ENCODE measurements at places on chromosomes 2 and 18. TPM values are rescaled to one million over a fixed set of nuclear protein-coding genes. Genes with fewer than 3 reads are reported as not detected.

Gene RAX
- total RNA-seq: not detected

Gene ELOA2
- not detected for total RNA-seq

Gene CHRND
- not detected for total RNA-seq

Gene ACMSD
- total RNA-seq: not detected

Gene POMC
- 0.78 TPM for total RNA-seq

Gene CCDC85A
- total RNA-seq: 38.8 TPM

Gene HAAO
- 0.62 TPM for total RNA-seq

Gene TANC1
- 8.9 TPM for total RNA-seq

Gene BOLL
- total RNA-seq: not detected

Gene GRB14
- total RNA-seq: 24.0 TPM

Gene TAF1B
- 48.0 TPM for total RNA-seq

Gene ST3GAL5
- 26.5 TPM for total RNA-seq

- DNase-seq: no peak
These were observed 157.9 kb upstream of the FOSL2 start for GRCh38 chr2:28234807-28235206.

GRCh38 chr2:10140841-10141610 is 18.5 kb downstream of the RRM2 start:
- no peak for DNase-seq

GRCh38 chr2:38032946-38033345 is 43.0 kb downstream of the CYP1B1 start:
- DNase-seq: no peak

GRCh38 chr18:40011201-40011600 is 1943.8 kb upstream of the PIK3C3 start:
- no peak for DNase-seq

GRCh38 chr2:127638361-127639110 is 7.4 kb upstream of the GPR17 start:
- DNase-seq: no peak

GRCh38 chr2:36468463-36469105 is 113.0 kb downstream of the CRIM1 start:
- no peak for DNase-seq

DNA sequence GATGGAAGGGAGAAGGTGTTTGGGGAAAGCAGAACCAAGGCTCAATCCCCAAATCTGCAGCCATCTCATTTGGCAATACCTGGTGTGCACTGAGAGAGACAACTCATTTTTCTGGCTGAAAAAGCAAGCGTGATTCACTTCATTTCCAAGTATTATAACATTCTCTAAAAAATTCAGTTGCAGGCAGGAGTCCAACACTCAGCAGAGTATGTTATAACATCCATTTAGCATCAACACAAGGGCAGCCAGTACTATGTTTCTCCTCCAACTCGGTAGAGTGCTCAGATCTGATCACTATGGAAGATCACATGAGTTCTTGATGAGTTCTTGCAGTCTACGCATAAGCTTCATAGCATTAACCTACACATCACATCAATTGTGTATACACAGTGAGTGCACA is 99.4 kb upstream of the PID1 start:
- DNase-seq: peak; percentile 17

- DNase-seq: no peak
These were observed 96.9 kb upstream of the NABP1 start for GRCh38 chr2:191581003-191581402.

- no peak for DNase-seq
These were observed 485.3 kb downstream of the CBLN2 start for GRCh38 chr18:72058851-72059250.

DNA sequence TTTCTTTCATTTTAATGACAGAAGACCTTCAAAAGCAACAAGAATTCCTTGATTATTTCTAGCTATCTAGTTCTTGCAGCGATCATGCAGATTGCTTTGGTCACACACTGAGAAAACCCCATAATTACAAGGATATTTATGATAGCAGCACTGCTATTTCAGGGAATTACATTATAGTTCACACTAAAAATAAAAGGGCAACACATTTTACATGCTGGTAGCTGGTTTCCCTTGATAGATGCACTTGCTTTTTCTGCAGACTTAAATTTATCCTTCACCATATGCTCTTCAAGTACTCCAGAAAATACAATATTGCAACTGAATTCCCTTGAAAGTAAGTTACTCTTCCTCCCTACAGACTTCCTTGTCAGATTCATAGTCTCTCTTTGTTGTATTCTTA is 751.1 kb downstream of the CCDC85A start:
- no peak for DNase-seq

DNA sequence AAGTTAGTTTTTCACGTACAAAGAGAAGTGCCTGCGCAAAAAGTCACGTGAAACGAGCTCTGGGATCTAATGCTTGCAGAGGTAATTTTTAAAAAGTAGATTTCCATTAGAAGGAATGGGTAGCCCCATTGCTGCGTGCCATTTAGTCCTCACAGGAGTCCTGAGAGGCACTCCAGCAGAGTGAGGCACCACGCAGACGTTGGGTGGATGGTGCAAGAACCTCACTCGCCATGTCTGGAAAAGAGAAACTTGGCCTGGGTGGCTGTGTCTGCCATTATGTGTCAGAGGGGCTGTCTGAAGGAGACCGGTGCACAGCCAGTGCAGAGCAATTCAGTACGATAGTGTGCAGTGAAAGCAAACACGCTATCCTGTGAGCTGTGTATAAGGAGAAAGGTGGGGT is 1.8 kb upstream of the HDAC4 start:
- DNase-seq: no peak

- no peak for DNase-seq
These were observed 83.6 kb downstream of the CDC42EP3 start for GRCh38 chr2:37587817-37588216.

DNA sequence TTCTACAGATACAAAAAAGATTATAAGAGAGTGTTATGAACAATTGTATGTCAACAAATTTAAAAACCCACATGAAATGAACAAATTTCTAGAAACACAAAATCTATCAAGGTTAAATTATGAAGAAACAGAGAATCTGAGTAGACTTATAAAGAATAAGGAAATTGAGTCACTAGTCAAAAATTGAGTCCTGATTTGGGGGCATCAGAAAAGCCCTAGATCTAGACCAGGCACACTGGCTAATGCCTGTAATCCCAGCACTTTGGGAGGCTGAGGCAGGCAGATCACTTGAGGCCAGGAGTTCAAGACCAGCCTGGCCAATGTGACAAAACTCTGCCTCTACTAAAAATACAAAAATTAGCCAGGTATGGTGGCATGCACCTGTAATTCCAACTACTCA is 15.3 kb upstream of the SPR start:
- DNase-seq: no peak

DNA sequence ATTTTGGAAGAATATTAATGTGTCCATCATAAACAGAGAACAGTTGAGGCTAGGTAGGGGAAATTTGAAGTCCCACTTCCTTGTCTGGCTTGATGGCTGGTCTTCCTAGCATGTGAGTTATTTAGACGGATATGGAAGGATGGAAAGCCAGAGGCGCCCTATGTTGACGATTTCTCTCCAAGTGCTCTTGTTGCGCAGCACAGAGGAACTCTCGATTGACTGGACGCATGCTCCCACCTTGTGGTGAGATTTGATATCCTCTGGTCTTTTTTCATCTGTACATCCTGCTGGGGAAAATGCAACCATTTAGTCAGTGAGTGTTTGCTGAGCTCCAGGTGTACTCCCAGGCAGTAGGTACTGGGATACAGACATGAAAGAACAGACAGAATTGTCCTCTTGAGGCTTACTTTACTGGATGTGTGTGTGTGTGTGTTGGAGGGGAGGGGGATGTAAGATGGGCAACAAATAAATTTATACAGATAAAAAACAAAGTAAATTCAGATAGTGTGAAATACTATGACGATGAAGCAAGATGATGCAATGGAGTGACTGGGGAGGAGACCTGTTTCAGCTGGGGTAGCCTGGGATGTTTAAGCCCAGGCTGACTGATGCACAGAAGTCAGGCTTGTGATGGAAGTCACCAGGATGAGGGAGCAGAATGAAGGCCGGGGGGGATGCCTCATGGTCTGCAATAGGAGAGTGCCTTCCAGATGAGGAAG is 137.2 kb downstream of the TRIM43 start:
- peak; percentile 55 for DNase-seq

DNA sequence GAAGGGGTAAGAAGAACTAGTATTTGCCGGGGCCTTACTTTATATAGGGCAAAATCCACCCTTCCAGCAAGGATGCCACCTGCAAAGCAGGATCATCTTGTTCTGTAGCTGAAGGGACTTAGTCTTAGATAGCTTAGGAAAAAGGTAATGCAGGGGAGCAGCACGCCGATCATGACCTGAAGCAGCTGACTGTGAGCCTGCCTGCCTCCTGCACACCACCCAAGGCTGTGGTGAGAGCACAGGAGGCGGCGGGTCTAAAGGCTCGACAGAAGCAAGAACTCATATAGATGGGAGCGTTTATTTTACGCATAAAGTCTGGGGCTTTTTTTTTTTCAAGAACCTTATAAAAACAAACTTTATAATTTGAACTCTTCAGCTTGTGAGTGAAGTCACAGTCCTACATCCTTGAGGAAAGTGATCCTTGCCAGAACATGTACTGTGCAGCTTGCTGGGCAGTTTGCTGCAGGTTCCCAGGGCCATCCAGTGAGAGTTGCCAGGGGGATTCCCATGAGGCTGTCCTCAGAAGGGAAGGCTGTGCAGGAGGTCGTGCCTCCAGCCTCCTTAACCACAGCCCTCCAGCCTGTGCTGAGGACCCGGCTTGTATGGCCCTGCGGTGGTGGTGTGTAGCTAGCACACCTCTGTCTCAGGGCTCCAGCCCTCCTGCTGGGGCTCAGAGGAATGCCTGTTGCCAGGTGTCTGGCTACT is 92.1 kb downstream of the RNF144A start:
- DNase-seq: no peak

- no peak for DNase-seq
These were observed 31.4 kb downstream of the FECH start for GRCh38 chr18:57555134-57555533.

DNA sequence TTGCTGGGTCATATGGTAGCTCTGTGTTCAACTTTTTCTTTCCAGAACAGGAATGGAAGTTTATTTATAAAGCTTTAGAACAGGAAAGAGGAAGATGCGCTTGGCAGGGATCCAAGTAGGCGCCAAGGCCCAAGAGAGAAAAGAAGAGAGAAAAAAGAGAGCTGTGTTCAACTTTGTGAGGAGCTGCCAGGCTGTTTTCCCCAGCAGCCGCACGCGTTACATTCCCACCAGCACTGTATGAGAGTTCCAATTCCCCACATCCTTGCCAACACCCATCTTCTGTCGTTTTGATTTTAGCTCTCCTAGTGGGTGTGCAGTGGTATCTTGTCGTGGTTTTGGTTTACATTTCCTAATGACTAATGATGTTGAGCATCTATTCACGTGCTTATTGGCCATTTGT is 51.4 kb downstream of the KCNF1 start:
- DNase-seq: no peak

- no peak for DNase-seq
These were observed 30.1 kb upstream of the COL6A3 start for GRCh38 chr2:237444071-237444470.

GRCh38 chr2:174248998-174249592 is 763 bp upstream of the OLA1 start:
- no peak for DNase-seq

DNA sequence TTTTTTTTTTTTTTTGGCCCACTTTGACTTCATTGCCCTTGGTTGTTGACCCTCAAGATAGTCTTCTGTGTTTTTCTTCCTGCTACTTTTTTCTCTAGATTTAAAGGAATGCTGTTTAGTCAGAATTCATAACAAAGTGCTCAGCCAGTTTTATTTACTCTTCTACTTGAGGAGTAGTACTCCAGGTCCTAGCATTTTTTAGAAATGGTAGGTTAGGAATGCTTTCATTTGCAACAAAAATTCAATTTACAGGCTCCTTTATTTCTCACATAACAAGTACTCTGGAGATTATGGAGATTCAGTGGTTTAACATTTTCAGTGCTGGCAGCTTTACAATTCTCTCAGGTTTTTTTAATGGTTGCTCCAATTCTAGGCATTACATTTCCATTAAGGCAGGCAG is 58.2 kb downstream of the KIAA1328 start:
- DNase-seq: no peak

DNA sequence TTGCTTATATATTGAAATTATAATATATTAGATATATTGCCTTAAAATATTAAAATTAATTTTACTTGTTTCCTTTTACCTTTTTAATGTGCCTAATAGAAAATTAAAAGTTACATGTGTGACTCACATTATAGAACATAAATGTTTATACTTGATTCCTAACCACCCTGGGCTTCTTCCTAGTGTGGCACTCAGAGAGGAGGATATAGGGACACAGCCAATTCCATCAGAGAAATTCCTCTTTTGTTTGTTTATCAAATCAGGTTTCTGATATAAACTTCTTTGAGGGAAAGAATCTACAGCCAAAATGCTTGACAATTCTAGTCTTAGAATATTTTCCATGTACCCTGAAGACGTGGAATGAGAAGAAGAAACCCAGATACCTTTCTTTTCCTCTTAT is 348.9 kb upstream of the NRP2 start:
- no peak for DNase-seq

DNA sequence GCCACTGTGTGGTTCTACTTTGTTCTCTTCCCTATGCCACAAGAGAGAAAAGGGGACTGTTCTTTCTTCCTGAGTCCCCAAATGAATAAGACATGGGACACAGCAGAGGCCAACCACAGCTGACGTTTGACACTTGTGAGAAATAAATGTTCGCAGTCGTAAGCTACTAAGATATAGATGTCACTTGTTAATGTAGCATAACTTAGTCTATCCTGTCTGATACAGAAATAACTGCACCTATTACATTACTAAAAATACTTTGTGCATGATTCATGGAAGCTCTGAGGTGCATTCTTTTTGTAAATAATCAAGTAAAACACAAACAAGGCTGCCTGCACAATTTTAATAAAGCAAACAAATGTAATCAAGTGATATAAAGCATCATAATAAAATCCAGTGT is 148.8 kb downstream of the NBAS start:
- DNase-seq: no peak

GRCh38 chr2:15780234-15780633 is 160.1 kb upstream of the MYCN start:
- no peak for DNase-seq

DNA sequence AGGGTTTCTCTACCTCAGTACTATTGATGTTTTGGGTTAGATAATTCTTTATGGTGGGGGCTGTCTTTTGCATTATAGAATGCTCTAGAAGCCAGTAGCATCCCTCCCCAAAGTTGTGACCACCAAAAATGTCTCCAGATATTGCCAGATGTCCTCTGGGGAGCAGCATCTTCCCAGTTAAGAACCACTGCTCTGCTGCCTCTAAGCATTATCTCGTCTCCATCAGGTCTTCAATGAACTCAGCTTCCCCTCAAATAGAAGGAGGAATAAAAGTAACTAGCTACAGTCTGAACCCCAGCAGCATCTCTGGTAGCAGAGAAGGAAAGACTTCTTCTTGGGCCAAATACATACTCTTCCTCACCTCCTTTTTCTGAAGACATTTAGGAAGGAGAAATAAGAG is 244.1 kb downstream of the AGPS start:
- DNase-seq: no peak

- no peak for DNase-seq
These were observed 6.5 kb upstream of the CFAP221 start for GRCh38 chr2:119537792-119538191.

DNA sequence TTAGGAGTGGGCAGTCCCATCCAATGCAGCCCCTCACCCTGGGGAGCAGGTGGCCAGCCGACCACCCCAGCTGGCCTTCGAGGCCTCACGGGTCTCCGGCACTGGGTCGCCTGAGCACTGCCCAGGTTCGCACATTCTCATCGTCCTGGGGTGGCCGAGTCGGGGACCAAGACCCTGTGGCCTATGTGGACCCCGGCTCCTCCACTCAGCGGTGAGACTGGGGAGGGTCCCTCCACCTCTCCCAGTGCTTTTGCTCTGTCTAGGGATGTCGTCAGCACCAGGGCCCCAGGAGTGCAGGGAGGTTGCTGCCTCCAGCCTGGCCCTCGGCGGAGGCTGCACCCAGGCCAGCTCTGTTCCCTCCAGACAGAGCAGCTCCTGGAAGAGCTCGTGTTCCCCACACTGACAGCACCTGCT is 89.6 kb downstream of the TPO start:
- DNase-seq: no peak

Data from occipital lobe (tissue), 3 donors.